Spleen (tissue), 13 donors: ENCODE measurements at places on chromosomes 6 and 20. TPM values are rescaled to one million over a fixed set of nuclear protein-coding genes. Genes with fewer than 3 reads are reported as not detected.

DNMT3B gene
- 1.3 TPM for total RNA-seq

OPN5 gene
- not detected for total RNA-seq

NNAT gene
- total RNA-seq = 0.29 TPM

SIRPD gene
- total RNA-seq = 2.6 TPM

IRF4 gene
- 53.2 TPM for total RNA-seq

KCNK17 gene
- total RNA-seq = 0.98 TPM

C6orf52 gene
- total RNA-seq = not detected

MUC21 gene
- not detected for total RNA-seq

MRAP2 gene
- 5.4 TPM for total RNA-seq

CENPW gene
- 8.4 TPM for total RNA-seq

DNA sequence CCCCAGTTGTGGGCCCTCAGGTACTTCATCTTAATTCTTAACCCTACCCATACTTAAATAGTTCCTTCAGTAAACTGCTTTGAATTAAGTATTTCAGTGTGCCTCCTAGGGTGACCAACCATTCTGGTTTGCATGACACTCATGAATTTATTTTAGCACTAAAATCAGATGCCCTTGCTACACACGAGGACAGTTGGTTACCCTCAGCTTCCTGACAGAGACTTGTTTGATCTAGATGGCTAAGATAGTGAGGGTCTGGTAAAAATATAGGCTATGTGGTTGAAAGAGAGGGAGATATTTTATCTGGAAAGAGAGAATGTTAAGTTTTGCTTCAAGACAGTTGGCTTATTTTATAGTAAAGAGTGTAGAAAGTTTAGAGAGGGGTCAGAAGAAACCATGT lies 10.6 kb downstream of the PGK2 start:
- no peak for DNase-seq
- H3K27me3 ChIP-seq = no peaks in the 10 kb centered on the region
- H3K27ac ChIP-seq = no peak overlapping the region
- H3K36me3 ChIP-seq = no peaks in the 10 kb centered on the region
- no peaks in the 10 kb centered on the region for H3K4me1 ChIP-seq

DNA sequence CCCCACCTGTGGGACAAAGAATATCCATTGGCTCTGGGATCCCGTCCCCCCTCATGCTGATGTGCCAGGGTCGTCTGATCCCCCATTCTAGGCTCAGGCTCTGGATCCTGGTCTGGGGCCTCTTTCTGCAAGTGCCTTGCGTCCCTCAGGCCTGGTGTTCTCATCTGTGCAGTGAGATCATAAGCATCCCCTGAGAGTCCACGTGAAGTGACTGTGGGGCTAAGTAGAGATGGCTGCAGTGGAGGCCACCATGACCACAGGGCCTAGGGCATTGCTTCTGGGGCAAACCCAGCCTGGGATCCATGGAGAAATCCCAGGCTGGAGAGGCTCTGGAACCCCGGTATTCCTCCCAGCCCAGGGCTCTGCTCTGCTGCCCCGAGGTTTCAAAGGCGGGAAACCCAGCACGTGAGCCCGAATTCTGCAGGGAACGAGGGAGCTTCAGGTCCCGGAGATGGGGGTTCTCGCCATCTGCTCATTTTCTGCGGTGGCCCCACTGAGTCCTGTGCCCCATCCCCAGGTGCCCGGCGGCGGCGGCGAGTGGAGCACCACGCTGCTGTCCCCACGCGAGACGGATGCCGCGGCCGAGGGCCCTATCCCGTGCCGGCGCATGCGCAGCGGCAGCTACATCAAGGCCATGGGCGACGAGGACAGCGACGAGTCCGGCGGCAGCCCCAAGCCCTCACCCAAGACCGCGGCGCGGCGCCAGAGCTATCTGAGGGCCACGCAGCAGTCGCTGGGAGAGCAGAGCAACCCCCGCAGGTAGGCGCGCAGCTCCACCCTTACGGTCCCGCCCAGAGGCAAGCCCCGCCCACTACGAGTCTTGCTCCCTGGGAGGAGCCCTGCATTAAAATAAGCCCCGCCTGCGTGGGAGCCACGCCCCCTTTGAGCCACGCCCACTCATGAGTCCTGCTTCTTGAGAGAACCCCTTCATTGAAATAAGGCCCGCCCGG lies 105.5 kb upstream of the MYL9 start:
- no peaks in the 10 kb centered on the region for H3K36me3 ChIP-seq
- DNase-seq = peak; percentile 92
- H3K27ac ChIP-seq = no peak overlapping the region
- H3K27me3 ChIP-seq = peaks cover 11% of the 10 kb centered on the region
- H3K4me1 ChIP-seq = peaks cover 9% of the 10 kb centered on the region

DNA sequence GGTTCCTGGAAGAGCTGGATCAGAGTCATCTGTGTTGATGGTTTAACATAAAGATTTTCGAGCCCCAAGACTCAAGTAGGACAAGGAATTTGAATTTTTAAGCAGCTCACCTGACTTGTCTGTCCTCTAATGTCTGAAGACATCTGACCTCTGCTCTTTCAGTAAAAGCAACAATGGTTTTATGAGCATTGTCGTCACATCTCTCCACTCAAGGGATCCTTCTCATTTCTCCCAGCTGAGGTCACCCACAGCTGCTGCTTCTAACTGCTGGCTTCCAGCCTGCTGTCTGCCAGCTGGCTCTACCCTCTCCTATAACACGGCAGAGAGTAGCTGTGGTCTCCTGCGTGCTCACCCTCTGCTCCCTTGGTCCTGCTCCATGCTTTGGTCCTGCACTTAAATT lies 24.7 kb upstream of the HDAC2 start:
- no peaks in the 10 kb centered on the region for H3K36me3 ChIP-seq
- no peak for DNase-seq
- no peak overlapping the region for H3K27ac ChIP-seq
- H3K4me1 ChIP-seq = no peaks in the 10 kb centered on the region

DNA sequence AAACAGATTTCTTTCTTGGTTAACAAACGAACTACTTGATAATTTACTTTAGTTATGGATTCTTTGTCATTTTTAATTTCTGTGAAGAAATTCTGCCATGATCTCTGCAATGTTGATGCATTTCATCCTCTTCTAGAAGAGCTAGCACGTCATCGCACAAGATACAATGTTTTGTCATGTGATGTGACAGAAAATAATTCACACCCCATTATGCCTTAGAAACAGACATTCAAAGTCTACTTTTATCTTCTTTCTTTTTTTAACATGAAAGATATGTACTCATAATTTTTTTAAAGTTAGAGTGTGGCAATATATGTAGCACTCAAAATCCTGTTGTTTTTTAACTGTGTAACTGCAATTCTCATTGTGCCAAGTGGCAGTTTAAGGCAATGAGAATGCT lies 39.6 kb upstream of the NELFCD start:
- no peaks in the 10 kb centered on the region for H3K27me3 ChIP-seq
- no peaks in the 10 kb centered on the region for H3K36me3 ChIP-seq
- H3K27ac ChIP-seq = no peak overlapping the region
- H3K4me1 ChIP-seq = peaks cover 5% of the 10 kb centered on the region

GRCh38 chr6:148864941-148865340 lies 118.1 kb downstream of the UST start:
- no peak overlapping the region for H3K4me3 ChIP-seq
- no peaks in the 10 kb centered on the region for H3K27me3 ChIP-seq
- H3K27ac ChIP-seq = no peak overlapping the region
- no peaks in the 10 kb centered on the region for H3K36me3 ChIP-seq

DNA sequence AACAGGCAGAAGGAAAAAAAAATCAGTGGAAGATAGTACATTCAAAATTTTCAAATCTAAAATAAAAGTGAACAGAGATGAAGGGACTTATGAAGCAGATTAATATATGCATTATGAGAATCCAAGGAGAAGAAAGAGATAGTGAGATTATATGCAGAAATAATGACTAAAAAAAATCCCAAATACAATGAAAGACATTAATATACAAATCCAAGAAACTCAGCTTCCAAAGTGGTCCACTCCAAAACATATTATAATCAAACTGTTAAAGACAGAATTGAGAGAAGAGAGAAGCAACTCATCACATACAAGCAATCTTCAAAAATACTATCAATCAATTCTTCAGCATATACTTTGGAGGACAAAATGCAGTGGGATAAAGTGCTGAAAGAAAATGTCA lies 73.5 kb upstream of the CARMIL1 start:
- H3K4me1 ChIP-seq = no peaks in the 10 kb centered on the region
- no peaks in the 10 kb centered on the region for H3K27me3 ChIP-seq
- no peak overlapping the region for H3K4me3 ChIP-seq
- no peak overlapping the region for H3K27ac ChIP-seq
- H3K36me3 ChIP-seq = no peaks in the 10 kb centered on the region
- DNase-seq = no peak

DNA sequence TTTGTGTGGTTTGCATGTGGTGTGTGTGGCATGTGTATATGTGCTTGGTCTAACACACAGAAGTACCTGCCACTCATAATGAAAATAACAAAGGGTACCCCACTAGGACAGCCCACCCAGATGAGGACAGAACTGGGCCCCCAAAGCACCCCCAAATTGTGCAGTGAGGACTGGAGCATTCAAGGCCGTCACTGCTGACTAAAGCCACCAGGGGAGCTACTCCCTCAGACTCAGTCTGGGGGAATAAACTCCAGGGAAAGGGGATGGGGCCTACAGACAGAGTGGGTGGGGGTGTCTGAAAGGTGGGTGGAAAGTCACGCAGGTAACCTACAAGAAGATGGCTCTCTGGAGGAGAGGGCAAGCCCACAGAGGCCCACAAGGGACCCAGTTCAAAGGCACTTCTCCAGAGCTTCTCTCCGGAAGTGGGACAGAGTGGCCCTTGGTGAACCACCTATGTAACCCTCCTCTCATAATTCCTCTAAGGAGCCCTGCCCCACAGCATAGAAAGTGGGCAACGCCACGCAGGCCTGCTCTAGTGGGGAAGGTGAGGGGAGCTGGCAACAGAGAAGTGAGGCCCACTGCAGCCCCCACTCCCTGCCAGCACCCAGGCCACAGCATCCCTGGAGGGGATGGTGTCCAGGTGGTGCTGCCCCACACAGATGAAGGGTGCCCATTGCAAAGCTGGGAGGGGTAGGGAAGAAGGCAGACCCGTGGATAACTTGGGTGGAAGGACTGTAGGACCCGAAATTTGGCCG lies 122.8 kb upstream of the MAFB start:
- no peak for DNase-seq
- no peak overlapping the region for H3K4me3 ChIP-seq
- no peaks in the 10 kb centered on the region for H3K27me3 ChIP-seq
- no peaks in the 10 kb centered on the region for H3K36me3 ChIP-seq
- no peaks in the 10 kb centered on the region for H3K4me1 ChIP-seq
- no peak overlapping the region for H3K27ac ChIP-seq

GRCh38 chr6:149065658-149066556 lies 251.6 kb upstream of the TAB2 start:
- no peak overlapping the region for H3K4me3 ChIP-seq
- H3K27me3 ChIP-seq = no peaks in the 10 kb centered on the region
- DNase-seq = peak; percentile 79
- H3K4me1 ChIP-seq = peaks cover 23% of the 10 kb centered on the region
- no peaks in the 10 kb centered on the region for H3K36me3 ChIP-seq

DNA sequence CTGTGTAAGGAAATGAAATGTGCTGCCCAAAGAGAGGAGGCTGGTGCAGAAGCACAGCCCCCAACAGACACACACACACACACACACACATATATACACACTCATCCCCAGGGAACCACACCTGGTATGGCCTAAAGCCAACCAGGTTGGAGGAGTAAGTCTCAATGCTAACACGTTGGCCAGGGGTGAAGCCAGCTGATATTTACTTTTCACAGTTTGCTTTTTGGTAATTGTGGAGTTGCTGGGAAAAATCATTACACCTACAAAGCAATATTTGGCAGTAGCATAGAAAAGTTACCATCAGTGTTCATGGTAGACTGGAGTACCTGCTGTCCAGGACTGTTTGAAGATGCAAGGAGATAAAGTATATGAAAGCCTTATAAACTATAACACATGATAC lies 50.3 kb upstream of the NAA20 start:
- H3K27ac ChIP-seq = no peak overlapping the region
- H3K27me3 ChIP-seq = no peaks in the 10 kb centered on the region
- H3K4me3 ChIP-seq = no peak overlapping the region
- DNase-seq = no peak
- no peaks in the 10 kb centered on the region for H3K36me3 ChIP-seq

GRCh38 chr6:159490298-159490937 lies 202.6 kb downstream of the SOD2 start:
- no peak for DNase-seq
- H3K27me3 ChIP-seq = no peaks in the 10 kb centered on the region
- no peaks in the 10 kb centered on the region for H3K36me3 ChIP-seq
- no peak overlapping the region for H3K27ac ChIP-seq

GRCh38 chr20:51541189-51542032 lies 1.1 kb downstream of the NFATC2 start:
- H3K36me3 ChIP-seq = no peaks in the 10 kb centered on the region
- peak; percentile 89 for DNase-seq
- peak overlapping the region; percentile 92 for H3K27ac ChIP-seq
- peak overlapping the region; percentile 77 for H3K4me3 ChIP-seq
- H3K4me1 ChIP-seq = peaks cover 71% of the 10 kb centered on the region
- H3K27me3 ChIP-seq = no peaks in the 10 kb centered on the region

DNA sequence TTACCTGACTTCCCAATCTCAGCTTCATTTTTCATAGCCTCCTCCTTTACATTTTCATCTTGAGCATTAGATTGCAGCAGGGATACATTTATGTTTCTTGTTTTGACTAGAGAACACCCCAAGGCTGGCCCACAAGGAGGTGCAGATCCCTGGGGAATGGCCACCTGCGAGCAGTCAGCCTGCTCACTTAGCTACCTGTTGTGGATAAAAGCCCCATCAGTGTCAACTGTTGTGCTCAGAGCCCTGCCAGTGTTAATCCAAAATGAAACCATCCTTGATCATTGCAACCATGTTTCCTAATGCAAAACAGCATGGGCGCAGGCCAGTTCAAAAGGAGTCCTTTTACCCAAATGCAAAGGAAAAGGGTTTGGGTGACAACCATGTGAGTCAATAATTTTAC lies 50.8 kb downstream of the CNR1 start:
- H3K4me3 ChIP-seq = no peak overlapping the region
- H3K4me1 ChIP-seq = no peaks in the 10 kb centered on the region
- no peak for DNase-seq

- no peak for DNase-seq
- peaks cover under 1% of the 10 kb centered on the region for H3K4me1 ChIP-seq
- no peak overlapping the region for H3K27ac ChIP-seq
- no peaks in the 10 kb centered on the region for H3K36me3 ChIP-seq
These were observed 29.3 kb upstream of the B4GALT5 start for GRCh38 chr20:49742948-49743347.

- H3K4me3 ChIP-seq = no peak overlapping the region
- no peaks in the 10 kb centered on the region for H3K27me3 ChIP-seq
- no peak overlapping the region for H3K27ac ChIP-seq
- H3K4me1 ChIP-seq = no peaks in the 10 kb centered on the region
- no peaks in the 10 kb centered on the region for H3K36me3 ChIP-seq
These were observed 124.5 kb upstream of the GJE1 start for GRCh38 chr6:142008016-142008735.

DNA sequence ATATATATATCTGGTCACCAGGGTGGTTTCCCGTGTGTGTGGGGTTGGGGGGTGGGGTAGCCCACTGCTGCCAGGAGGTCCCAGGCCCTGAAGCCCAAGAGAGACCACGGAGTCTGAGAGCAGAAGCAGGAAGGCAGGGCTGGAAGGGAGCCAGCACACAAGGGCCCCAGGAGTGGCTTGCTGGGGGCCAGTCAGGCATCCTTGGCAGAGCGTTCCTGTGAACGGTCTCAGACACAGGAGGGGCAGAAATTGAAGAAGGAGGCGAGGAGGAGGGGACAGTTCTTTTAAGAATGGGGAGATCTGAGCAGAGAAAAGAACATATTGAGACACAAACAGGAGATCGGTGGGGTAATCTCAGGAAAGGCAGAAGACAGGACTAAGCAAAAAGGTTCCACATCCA lies 1.9 kb upstream of the EBF4 start:
- DNase-seq = no peak
- H3K27me3 ChIP-seq = peaks cover 25% of the 10 kb centered on the region
- no peak overlapping the region for H3K4me3 ChIP-seq
- H3K27ac ChIP-seq = no peak overlapping the region
